Type B pancreatic cell (in vitro differentiated cells): ENCODE measurements at places on chromosomes 2 and 18. TPM values are rescaled to one million over a fixed set of nuclear protein-coding genes. Genes with fewer than 3 reads are reported as not detected.
A peak's percentile ranks its signal among the peaks of the same experiment; 100 is the strongest.

FZD7 gene
- 50.0 and 68.6 TPM in 2 replicates for total RNA-seq

TMEM37 gene
- 11.8 and 16.4 TPM in 2 replicates for total RNA-seq

POTEJ gene
- not detected in 2 replicates for total RNA-seq

MARCHF4 gene
- 0.93 and 1.1 TPM in 2 replicates for total RNA-seq

CENPA gene
- 9.0 and 24.7 TPM in 2 replicates for total RNA-seq

ATG9A gene
- total RNA-seq, result 46.4 and 52.9 TPM in 2 replicates

MAP3K19 gene
- 0.24 and 1.1 TPM in 2 replicates for total RNA-seq

DNA sequence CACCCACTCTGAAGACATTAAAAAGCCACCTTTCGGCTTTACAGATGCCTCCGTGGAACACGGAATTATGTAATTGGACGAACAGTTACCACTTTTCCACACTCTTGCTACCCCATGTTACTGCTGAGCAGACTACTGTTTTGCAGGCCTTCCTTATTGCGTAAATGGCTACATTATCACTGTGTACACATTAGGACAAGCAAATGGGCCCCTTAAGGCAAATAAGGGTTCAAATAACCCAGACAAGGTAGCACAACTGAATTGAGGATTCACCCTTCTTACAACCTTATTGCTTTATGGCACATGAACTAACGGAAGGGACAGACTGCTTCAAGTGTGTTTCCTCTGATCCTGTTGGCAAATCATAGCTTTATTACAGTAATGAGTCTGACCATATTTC lies 832.2 kb upstream of the FANCL start:
- no peaks in the 10 kb centered on the region for H3K36me3 ChIP-seq
- peaks cover 14% of the 10 kb centered on the region for H3K4me1 ChIP-seq
- H3K27ac ChIP-seq, result no peak overlapping the region
- no peak for DNase-seq

POTEI gene
- 2.1 and 3.9 TPM in 2 replicates for total RNA-seq

GRCh38 chr2:120441744-120442471 lies 96.0 kb downstream of the INHBB start:
- peaks cover 17% of the 10 kb centered on the region for H3K4me1 ChIP-seq
- H3K27me3 ChIP-seq, result peaks cover 55% of the 10 kb centered on the region
- peak overlapping the region; percentile 40 for H3K27ac ChIP-seq
- no peak for DNase-seq
